ENCODE measurements at places on chromosomes 5 and 9.

- DNase-seq = no peak
These were observed 56.1 kb downstream of the SAXO1 start for GRCh38 chr9:18976709-18977531.

GRCh38 chr5:80269991-80270438 lies 14.2 kb upstream of the SERINC5 start:
- DNase-seq = no peak

DNA sequence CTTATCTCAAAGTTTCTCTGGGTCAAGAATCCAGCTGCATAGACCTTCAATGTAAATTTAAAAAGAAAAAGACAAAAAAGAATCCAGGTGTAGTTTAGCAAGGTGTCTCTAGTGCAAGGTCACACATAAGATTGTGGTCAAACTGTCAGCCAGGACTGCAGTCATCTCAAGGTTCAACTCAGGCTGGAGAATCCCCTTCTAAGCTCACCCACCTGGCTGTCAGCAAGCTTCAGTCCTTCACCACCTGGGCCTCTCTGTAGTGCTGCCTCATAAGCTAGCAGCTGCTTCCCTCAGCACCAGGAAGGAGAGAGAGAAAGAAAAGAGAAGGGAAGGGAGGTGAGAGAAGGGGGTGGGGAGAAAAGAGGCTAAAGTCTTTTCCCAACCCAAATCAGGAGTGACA lies 146.7 kb downstream of the ACTL7B start:
- no peak for DNase-seq

DNA sequence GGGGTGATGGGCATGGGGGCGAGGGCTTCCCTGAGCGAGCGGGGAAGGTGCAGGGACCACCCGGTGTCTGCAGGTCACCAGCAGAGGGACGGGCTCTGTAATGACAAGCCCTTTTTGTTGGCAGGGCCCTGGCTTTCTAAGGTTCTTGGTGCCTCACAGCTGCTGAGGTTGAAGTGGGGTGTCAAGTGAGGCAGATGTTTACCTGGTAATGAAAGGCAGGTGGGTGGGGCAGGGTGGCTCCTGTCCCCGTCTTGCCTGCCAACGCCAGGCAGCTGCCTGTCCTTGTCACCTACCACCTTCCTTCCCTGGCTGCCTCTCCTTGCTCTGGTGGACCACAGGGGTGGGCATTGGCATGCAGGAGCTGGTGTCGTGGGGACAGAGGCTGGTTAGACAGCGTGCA lies 41.0 kb upstream of the SEMA4D start:
- DNase-seq = no peak

GRCh38 chr5:107385708-107386107 lies 285.0 kb downstream of the EFNA5 start:
- DNase-seq = no peak

GRCh38 chr9:130171226-130172148 lies 717 bp upstream of the NCS1 start:
- no peak for DNase-seq
